ENCODE measurements at places on chromosomes 12 and 14.

DNA sequence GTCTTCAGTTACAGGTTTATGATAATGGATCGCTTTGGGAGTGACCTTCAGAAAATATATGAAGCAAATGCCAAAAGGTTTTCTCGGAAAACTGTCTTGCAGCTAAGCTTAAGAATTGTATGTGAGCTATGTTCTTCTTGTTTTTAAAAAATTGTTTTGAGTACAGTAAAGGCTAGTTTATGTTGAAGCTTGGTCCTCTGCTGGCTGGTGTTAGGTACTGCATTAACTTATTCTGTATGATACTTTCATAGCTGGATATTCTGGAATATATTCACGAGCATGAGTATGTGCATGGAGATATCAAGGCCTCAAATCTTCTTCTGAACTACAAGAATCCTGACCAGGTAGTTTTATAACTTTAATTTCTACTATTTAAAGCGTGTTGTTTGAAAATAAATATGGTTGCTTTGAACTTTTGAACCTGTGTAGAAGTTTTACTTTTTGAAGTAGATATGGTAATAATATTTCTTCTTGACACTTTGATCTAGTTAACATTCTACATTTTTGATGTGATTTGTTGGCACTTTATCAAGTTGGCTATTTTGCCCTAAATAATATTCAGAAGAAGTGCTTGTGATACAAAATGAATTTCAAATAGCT is 55.7 kb downstream of the VRK1 start:
- DNase-seq = peak; percentile 2

GRCh38 chr12:38469715-38470114 is 153.1 kb downstream of the ALG10B start:
- no peak for DNase-seq

GRCh38 chr12:132633398-132633797 is 14.8 kb downstream of the P2RX2 start:
- DNase-seq = no peak

GRCh38 chr12:54933376-54933775 is 51.2 kb downstream of the TESPA1 start:
- no peak for DNase-seq

DNA sequence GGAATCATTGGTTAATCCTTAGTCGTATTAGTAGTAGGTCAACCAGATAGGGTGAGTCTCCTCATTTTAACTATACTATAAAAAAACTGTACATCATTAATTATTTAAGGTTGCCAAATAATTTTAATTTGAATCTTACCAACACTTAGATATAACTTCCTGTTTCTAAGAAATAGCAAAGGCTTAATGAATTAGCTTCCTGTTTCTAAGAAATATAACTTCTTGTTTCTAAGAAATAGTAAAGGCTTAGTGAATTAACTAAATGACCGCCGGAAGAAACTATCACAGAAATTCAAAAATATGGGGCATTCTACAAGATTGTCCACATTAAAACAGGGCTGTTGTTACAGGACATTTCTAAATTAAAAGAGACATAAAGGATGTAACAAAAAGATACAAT is 392.9 kb upstream of the FOXG1 start:
- no peak for DNase-seq

GRCh38 chr12:12915656-12916055 is 24.3 kb downstream of the GPRC5A start:
- DNase-seq = no peak
